ENCODE measurements at places on chromosomes 2 and 18. TPM values are rescaled to one million over a fixed set of nuclear protein-coding genes. Genes with fewer than 3 reads are reported as not detected.

GRCh38 chr2:43303889-43304288 lies 77.5 kb upstream of the ZFP36L2 start:
- DNase-seq = no peak

- DNase-seq = no peak
These were observed 6.8 kb downstream of the RAB12 start for GRCh38 chr18:8616028-8616401.

DNA sequence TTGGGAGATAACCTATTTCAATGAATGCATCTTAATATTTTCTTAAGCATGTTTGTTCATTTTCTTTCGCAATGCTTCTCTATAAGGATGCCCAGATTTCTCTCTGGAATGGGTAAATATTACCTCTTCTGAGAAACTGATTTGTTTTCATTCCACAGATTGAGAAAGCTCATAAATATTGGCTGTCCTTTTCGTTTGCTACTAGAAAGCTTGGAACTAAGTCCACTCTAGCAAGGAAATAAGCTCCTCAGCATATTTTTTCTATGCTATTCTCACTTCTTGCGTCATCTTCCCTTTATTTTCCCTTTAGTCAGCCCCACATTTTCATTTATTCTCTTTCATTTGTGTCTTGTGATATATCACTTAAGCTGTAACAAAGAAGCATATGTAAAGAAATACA lies 76.3 kb downstream of the ANTXR1 start:
- DNase-seq = no peak

GRCh38 chr2:174025271-174026121 lies 60.3 kb upstream of the SP3 start:
- peak; percentile 32 for DNase-seq

GRCh38 chr2:229088517-229088913 lies 182.6 kb downstream of the PID1 start:
- no peak for DNase-seq

GRCh38 chr18:48576457-48576771 lies 37.6 kb downstream of the CTIF start:
- no peak for DNase-seq

C2orf81 gene
- 6.1 TPM for total RNA-seq

UPP2 gene
- total RNA-seq = not detected

Data from prostate gland (tissue), 2 donors.